ENCODE measurements at places on chromosomes 2 and 18.

GRCh38 chr2:231928901-231929725 is 2.9 kb upstream of the NPPC start:
- DNase-seq = no peak

GRCh38 chr2:36360834-36361233 is 5.3 kb downstream of the CRIM1 start:
- no peak for DNase-seq

DNA sequence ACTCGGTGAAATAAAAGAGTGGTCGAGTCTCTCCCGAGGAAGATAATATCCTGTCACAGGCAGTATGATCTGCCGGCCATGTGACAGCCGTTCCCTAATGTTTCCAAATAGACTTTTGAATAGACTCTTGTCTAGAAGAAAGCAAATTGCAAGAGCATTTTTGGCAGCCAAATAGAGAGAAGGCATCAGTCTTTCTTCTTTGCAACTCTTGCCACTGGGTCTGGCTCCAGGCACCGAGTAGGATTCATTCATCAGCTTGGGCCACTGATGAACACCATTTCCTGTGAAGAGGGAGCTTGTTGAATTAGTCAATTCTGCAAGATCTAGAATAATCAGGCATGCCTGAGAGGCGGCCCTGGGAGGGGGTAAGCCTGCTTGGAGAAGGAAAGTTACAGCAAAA is 165.6 kb downstream of the KLHL29 start:
- no peak for DNase-seq

GRCh38 chr2:115460008-115460407 is 1017.6 kb downstream of the DPP10 start:
- no peak for DNase-seq

- DNase-seq = no peak
Observed at GRCh38 chr2:240392948-240393830, 42.3 kb upstream of the GPC1 start.

- DNase-seq = no peak
Observed at GRCh38 chr2:136727973-136728699, 37.2 kb upstream of the THSD7B start.

GRCh38 chr2:68415521-68415920 is 50.4 kb downstream of the PLEK start:
- no peak for DNase-seq

DNA sequence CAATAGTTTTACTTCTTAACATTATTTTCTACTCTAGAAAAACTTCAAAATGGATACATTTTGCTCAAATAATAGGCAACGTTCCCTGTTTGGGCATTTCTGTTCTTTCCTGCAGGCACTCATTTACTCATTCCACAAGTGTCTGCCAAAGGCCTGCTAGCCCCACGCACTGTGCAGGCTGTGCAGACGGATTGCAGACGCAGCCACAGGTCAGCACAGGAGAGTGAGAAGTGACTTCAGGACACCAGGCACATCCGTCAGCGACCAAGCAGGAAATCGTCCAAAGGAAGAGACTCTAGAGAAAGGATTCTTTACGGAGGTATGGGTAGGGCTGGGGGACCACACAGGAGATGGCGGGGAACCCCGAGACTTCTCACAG is 103.0 kb upstream of the AGAP1 start:
- no peak for DNase-seq
